ENCODE measurements at places on chromosomes 11 and 22.

DNA sequence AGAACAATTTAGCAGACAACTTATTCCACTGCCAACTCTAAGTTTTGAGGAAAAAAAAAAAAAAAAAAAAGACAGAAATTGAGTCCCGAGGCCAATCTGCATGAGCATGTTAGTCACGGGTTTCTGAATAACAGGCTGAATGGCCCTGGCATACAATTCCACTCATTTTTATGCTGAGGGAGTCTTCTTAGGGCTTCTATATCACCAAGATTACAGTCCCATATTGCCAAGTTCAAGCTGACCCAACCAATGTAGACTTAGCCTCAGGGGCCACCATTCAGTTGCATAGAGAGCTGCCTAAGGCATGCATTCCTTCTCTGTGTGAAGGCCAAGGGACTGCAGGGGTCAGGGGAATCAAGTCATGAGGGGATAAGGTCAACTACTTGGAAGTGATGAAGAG is 27.5 kb downstream of the KIRREL3 start:
- peak; percentile 16 for DNase-seq

- no peak for DNase-seq
Measured at GRCh38 chr11:1888811-1889210, 2.9 kb downstream of the PRR33 start.

DNA sequence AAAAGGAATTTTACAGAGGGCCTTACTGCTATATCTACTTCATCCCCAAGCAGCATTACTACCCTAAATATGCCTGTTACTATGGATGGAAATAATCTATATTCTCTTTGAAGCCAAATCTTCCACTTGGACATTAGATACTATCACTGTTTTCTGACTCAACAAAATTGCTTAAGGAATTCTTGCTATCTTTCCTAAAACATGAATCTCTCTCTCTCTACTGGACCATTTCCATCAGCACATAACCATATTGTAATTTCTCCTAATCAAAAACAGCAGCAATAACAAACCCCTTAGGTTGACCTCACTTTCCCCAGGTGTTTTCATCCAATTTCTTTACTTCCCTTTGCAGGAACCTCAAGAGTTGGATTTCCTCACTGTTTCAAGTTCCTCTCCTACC is 67.9 kb upstream of the BLID start:
- DNase-seq: no peak

- no peak for DNase-seq
Measured at GRCh38 chr22:30873086-30873650, 95.4 kb downstream of the MORC2 start.

DNA sequence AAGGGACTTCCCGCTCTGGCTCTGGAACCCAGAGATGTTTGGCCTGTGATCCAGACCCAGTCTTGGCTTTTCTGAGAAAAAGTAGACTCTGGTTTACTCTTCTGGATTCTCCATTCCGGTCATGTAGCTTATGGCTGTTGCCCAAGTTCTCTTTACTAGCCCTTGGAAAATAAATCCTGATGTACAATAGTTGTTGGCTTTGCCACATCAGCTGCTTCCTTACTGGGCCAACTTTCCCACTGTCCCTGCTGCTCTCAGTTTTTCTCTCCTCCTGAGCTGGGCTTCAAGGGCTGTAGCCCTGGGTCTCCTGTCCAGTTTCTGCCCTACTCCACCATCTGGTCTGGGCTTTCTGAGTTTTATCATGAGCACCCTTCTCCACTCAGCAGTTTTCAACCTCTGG is 12.5 kb downstream of the PATZ1 start:
- no peak for DNase-seq

- DNase-seq: no peak
Measured at GRCh38 chr11:61811831-61812230, 5.0 kb downstream of the FADS1 start.

DNA sequence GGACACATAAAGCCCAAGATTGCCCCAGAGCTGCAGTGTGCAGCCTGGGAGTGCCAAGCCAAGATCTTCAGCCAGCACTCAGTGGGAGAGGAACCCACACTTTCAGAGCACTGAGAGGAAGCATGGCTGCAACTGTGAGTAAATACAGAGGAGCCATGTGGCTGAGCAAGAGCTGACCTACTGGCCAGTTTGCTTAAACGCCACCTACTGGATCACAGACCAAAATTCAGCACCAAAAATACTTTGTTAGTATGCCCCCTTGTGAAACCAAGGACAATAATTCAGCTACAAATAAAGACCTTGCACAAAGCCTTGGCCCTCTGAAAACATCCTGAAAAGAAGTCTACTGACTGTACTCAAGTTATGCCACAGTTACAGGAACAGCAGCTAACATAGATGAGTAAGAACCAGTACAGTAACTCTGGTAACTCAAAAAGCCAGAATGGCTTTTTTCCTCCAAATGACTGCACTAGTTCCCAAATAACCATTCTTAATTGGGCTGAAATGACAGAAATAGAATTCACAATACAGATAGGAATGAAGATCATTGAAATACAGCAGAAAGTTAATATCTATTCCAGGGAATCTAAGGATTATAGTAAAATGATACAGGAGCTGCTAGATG is 10.1 kb upstream of the OR4A15 start:
- DNase-seq: peak; percentile 6

DNA sequence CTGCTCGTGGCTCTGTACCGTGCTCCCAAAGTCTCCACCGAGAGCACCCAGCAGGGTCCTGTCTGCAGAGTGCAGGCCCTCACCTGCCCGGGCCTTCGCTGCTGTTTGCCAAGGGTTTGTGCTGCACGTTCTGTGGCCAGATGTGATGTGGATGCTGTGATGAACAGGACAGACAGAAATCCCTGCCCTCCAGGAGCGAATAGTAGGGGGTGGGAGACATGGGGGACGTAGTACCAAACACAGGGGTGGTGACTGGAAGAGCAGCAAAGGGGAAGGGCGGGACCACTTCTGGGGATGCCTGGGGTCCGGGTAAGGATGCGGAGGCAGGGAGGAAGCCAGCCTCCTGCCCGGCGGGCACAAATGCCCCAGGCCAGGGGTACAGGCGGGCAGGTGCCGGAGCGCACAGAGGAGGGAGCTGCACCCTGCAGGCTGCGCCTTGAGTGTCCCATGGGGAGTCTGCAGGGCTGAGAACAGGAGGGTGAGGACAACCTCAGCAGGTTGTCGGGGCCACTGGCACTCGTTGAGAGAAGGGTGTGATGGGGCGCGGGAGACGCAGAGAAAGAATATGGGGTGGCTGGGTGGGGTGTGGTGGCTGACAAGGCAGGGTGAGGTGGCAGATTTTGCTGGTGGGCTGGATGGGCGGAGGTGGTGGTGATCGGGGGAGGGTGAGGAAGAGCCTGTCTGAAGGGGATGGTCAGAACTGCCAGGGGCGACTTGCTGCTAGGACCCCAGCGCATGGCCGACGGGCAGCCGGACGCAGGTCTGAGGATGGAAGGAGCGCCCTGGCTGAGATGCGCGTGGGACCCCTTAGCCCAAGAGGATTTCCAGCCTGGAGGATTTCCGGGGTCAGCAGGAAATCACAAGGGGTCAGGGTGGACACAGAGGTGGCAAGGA is 16.3 kb upstream of the CTSD start:
- no peak for DNase-seq

DNA sequence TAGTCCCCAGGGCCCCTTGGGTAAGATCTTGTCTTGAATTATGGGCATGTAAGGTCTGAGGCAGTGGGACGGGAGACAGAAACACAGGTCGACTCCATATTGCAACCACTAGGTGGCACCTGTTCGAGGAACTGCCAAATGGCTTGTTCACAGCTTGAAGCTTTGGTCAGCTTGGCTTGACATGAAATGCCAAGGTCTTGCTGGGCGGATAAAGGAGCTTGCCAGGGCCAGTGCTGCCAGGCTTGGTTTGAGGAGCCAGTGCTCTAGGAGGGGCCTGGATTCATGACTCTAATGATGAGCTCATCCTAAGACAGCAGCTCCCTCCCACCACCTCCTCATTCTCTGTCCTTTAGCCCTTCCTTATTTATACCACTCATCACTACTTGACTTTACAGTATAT is 11.9 kb upstream of the NRIP3 start:
- DNase-seq: peak; percentile 81

DNA sequence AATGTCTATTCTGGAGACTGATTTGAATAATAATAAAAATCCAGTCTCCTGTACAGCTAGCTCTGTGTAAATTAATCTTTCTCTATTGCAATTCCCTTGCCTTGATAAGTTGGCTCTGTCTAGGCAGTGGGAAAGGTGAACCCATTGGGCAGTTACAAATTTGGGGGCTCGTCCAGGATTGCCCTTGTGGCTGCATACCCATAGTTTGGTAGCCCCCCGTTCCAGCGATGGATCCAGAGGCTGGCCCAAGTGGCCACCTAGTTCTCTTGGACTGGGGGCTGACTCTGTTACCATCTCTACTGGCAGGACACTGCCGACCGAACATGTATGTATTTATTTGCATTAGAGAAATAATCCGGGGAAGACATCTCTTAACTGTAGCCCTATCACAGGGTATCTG is 326.2 kb upstream of the PDGFD start:
- DNase-seq: no peak

- no peak for DNase-seq
Measured at GRCh38 chr22:37551981-37552380, 8.3 kb upstream of the CDC42EP1 start.

GRCh38 chr22:17753401-17753989 is 20.8 kb downstream of the BID start:
- no peak for DNase-seq

DNA sequence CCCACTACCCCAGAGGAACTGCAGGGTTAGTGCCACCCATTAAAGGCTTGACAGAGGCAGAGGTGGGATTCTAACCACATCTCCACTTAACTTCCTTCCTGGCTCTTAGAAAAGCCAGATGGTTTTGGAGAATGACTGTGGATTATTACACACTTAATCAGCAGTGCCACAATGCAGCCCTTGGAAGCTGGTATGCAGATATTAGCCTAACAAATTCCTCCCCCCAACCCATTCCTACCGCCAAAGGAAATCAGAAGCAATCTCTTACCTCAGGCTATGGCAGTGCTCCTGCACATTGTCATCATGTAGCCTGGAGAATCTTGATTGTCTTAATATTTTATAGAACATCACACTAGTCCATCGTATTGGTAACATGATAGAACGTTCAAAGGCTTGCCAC is 23.2 kb upstream of the NRGN start:
- no peak for DNase-seq

GRCh38 chr11:112541140-112542046 is 280.7 kb upstream of the PLET1 start:
- no peak for DNase-seq

GRCh38 chr22:23064381-23065068 is 5.8 kb upstream of the GNAZ start:
- no peak for DNase-seq

DNA sequence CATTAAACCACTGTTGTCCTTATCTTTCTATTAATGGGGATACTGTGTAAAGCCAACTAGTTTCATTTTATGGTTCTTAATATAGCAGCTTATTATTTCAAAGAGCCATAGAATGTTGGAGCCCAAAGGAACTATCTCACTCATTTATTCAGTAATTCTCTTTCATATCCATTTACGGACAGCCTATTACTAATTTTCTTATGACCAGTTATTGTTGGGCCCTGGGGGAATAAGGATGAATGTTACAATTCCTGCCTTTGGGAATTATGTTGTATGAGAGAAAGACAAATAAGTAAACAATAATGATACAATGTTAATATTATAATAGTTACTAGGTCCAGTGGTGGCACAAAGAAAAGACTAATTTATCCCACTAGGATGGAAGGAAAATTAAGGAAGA is 52.4 kb downstream of the AAMDC start:
- DNase-seq: no peak

DNA sequence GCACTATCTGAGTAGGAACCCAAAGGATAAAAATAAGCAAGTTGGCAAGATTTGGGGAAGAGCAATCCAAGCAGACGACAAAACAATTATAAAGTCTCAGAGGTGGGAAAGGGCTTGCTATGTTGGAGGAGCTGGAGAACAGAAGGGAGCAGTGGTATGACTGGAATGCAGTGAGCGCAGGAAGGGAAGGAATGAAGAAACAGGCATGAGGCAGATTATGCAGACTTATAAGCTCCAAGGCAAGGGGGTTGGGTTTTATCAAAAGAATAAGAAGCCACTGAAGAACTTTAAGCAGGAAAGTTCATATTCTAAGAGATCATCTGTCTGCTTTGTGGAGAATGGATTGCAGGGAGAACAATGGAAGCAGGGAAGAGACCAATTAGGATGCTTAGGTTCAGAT is 31.7 kb downstream of the PGM2L1 start:
- DNase-seq: peak; percentile 51

DNA sequence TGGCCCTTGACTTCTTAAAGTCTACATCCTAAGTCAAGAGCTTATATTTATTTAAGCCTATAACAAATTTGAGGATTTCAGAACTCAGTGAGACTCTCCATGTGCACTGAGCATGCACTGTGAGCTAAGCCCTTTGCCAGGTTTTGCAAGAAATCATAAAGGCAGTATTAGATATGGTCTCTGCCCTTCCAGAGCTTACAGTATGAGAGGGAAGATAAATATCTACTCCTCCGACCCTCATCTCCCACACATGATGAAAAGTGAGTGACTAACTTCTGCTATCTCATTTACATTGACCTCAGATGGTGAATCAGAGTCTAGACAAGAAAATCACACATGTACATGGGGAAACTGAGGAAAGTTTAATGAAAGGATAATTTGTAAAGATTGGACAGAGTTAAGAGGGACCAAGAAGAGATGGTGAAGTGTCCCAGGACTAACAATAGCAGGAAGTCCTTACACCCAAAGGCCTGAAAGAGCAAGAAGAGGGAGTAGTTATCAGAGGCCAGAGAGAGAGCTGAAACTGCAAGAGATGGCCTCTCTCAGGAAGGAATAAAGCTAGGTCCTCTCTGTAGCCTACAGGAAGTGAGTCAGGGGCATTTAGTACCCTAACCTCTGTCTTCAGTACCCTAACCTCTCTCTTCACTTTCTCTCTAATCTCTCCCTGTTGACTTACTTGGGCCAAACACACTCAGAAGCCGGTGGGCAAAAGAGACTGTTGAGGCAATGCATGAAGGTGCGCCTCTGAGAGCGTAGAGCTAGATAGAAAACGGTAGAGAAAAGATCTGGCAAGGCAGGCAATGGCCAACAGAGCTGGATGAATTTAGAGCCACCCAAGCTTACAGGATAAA is 23.0 kb upstream of the BLID start:
- no peak for DNase-seq

- DNase-seq: no peak
Measured at GRCh38 chr11:59918987-59919589, 19.1 kb upstream of the OOSP1 start.

GRCh38 chr22:29171721-29172120 is 34.0 kb upstream of the EMID1 start:
- no peak for DNase-seq

- no peak for DNase-seq
Measured at GRCh38 chr11:122772945-122773344, 65.4 kb upstream of the CRTAM start.

GRCh38 chr11:102451681-102452460 is 694 bp downstream of the TMEM123 start:
- peak; percentile 74 for DNase-seq

All from ELF-1 (cell line).